NCI-H1694 treated with DMSO at 0.1 percent for 48 hours (cell line): ENCODE measurements at places on chromosomes 6 and 20.

GRCh38 chr6:130494729-130495128 is 128.9 kb downstream of the TMEM200A start:
- DNase-seq: no peak

- no peak for DNase-seq
These were observed 262.2 kb upstream of the CEP162 start for GRCh38 chr6:84489598-84489997.

DNA sequence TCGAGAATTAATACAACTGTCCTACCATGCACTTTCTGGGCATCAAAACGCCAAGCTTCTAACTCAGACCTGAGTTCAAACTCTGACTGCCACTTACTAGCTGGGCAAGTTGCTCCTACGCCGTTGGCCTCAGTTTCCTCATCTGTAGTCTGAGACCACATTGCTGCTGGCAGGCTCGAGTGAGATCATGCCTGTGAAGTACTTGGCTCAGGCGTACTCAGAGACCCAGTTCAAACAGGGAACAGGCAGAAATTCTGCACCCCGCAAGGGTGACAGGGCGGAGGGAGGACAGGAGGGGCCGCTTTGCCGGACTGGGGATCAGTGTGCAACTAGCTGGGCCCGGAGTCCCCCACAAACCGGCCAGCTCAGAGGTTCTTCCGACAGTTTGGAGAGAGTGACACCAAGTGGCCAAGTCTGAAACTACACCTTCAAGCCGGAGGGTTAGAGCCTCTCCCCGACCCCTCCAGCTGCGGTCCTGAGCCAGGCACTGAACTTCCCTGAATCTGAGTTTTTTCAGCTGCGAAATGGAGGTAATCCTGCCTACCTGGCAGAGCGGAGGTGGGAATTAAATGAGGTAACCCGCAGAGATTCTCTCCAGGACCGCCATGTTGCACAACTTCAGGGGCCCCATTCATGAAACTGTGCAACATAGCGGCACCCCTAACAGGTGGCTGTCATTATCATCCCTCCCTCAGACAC is 46.0 kb upstream of the PTPN1 start:
- DNase-seq: peak; percentile 20

GRCh38 chr6:117495869-117496268 is 13.4 kb downstream of the DCBLD1 start:
- DNase-seq: no peak

DNA sequence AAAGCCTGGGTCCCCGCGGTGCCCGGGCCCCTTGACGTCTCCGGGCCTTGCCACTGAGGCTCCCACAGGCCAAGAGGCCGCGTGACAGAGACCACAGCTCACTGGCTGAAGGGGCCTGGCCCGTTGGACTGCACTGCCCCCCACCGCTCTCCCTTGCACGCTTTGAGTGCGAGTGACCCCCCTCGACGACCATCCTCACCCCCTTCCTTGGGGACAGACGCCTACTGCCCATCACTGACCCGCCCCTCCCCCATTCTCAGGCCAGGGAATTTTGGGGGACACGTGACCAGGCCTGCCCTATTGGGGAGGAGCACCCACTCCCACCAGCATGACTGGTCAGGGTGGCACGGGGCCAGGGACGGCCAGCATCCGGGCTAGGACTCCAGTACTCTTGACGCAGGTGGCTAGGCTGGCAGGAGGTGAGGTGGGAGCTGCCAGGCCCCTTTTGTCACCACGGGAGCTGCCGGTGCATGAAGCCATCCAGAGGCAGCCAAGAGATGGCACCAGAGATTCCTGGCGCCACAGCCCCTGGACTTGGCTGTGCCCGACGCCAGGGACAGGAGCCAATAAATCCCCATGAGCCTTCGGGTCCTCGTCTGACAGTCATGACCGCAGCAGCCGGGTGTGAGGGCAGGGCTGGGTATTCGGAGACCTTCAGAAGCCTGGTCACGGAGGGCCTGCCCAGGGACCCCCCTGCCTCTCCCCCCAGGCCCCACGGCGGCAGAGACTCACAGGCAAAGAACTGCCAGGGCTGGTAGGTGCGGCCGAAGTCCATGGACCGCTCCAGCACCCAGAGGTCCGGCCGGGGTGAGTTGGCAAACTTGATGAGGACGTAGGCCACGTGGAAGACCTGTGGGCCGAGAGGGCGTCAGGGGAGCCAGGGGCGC is 14.5 kb downstream of the LAMA5 start:
- peak; percentile 60 for DNase-seq

- peak; percentile 74 for DNase-seq
These were observed at the start of gene PBX2 for GRCh38 chr6:32190054-32190851. PBX2 (minus strand) TSS chr6:32190202; CDS start chr6:32189915, 287 bp downstream.

- no peak for DNase-seq
These were observed 4.0 kb downstream of the TNFRSF6B start for GRCh38 chr20:63700199-63701050.

- DNase-seq: no peak
These were observed 141.1 kb upstream of the SGK1 start for GRCh38 chr6:134458857-134459657.

- DNase-seq: no peak
These were observed 17.9 kb upstream of the ZNF451 start for GRCh38 chr6:57072108-57072507.

- DNase-seq: no peak
These were observed 624.1 kb upstream of the CDH4 start for GRCh38 chr20:60627751-60628565.

- DNase-seq: no peak
These were observed 19.9 kb downstream of the GLYATL3 start for GRCh38 chr6:49519660-49520059.

- peak; percentile 1 for DNase-seq
These were observed 17.9 kb downstream of the RPF2 start for GRCh38 chr6:110999634-111000270.

DNA sequence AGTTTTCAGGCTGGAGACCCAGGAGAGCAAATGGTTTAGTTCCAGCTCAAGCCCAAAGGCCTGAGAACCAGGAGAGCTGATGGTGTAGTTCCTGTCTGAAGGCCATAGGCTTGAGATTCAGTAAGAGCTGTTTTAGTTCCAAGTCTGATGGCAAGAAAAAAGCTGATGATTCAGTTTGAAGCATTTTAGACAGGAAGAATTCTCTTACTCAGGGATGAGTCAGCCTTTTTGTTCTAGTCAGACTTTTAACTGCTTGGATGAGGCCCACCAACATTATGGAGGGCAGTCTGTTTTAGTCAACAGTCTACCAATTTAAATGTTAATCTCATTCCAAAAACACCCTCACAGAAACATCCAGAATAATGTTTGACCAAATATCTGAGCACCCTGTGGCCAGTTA is 2.5 kb downstream of the ZSCAN26 start:
- no peak for DNase-seq

DNA sequence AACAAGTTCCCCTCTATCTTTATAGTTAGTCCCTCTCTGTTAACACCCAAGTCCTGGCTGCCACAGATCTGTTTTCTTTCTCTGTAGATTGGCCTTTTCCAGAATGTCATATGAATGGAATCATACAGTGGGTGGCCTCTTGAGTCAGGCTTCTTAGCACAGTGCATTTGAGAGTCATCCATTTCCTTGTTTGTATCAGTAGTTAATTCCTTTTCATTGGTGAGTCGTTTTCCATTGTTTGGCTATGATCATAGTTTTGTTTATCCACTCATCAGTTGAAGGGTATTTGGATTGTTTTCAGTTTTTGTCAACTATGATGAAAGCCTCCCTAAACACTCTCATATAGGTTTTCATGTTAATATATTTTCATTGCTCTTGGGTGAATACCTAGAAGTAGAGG is 248.3 kb downstream of the ARID1B start:
- DNase-seq: no peak

- DNase-seq: no peak
These were observed 66.2 kb downstream of the SLC22A23 start for GRCh38 chr6:3390698-3391097.

DNA sequence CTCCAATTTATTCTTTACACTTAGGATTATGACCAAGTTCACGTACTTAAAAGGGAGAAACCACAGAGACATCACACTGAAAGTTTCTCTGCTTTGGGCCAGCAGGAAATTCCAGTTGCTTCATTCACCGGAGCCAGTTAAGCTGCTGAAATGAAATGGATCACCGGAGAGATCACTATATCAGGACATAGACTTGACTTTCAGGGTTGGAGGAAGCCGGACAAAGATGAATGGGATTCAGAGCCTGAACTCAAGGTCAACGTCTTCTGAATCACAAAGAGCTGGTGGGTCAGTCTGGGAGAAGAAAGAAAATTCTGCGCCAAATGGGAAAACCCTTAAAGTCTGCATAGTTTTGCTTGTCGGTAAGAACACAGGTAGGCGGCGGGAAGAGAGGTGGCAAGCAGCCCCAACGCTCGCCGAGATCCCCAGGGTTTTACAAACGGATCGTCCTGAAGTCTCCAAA is 81.9 kb upstream of the CCDC28A start:
- no peak for DNase-seq

GRCh38 chr20:62142252-62143080 is 728 bp downstream of the PSMA7 start:
- DNase-seq: no peak

DNA sequence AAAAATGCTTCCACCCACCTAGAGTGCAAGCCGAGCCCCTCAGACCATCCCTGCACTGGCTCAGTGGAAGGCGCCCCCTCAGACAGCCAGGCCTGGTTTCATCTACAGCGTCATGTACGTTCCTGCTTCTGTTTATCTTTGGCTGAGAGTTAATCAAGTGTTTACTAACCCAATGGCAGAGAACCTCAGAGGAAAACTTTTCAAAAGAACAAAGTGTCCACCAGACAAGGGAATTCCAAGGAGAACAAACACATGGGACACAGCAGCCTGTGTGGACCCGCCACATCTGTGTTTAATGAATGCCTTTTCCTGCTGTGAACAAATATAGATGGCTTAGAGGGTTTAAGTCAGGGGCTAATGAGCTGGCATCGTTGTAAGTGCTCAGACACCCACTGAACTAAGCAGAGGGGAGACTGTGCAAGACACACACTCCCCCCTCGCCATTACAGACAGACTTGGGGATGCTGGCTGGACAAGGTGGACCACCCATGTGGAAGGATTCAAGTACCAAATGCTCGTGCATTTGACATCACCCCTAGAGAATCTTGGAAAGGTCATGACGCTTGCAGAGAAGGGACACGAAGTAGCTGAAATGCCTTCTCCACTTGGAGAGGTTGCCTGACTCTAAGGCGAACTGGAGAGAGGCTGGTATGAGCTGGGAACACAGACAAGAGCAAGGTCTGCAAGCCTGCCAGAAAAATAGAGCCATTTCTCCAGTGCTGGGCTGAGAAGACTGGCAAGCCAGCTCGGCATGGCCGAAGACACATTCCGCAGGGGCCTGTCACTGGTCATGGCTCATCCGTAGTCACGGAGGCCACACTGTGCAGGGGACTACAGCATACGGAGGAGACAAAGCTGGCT is 53.5 kb upstream of the NXT1 start:
- DNase-seq: no peak

- no peak for DNase-seq
These were observed 182.5 kb downstream of the OTOR start for GRCh38 chr20:16930656-16931055.

DNA sequence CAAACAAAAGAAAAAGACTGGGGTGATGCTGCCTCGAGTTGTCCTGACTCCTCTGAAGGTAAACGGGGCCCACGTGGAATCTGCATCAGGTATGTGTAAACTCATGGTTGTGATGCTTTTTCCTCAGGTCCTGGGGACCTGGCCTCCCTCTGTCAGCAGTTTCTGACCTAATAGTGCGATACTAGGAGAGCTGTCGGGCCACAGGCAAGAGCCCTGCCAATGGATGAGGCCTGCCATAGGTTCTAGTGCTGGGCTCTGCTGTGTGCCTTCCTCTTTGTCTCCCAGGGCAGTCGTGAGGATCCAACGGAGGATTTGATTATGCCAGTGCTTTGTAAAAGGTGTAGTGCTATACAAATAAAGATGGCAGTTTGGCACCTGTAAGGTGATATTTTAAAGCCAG is 71.2 kb downstream of the ASXL1 start:
- DNase-seq: no peak

DNA sequence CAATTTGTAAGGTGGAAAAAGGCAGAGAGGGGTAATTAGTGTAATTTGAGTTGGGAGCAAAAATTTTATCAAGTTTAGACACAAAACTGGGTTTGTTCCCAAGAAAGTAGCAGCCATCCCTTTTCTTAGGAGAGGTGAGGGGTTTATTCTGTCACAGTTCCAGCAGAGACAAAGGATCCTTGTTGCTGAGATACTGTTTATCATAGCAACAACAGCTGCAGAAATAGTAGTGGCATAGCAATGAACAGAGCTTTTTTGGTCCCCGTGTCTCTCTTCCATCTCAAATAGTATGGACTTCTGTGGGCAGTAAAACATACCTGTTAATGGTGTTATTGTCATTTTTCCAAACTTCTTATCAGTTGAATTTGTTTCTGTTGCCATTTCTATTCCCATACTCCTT is 23.9 kb downstream of the ZKSCAN8 start:
- DNase-seq: no peak

- no peak for DNase-seq
These were observed 26.4 kb downstream of the KIF6 start for GRCh38 chr6:39698789-39699188.

DNA sequence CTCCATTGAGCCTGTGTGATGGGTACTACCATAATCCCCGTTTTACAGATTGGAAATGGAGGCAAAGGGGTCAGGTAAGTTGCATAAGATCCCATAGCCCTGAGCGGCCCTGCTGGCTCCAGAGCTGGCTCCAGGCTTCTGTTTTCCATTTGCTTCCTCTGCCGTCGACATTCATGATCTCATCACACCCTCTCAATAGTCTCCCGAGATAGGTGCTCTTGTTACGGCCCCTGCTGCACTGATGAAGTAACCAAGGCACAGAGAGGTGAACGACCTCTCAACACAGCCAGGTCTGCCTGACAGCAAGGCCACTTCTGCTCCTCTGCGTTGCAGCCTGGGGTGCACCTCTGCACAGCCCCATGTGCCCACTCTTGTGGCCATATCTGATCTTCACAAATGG is 16.9 kb downstream of the CDH22 start:
- DNase-seq: no peak

DNA sequence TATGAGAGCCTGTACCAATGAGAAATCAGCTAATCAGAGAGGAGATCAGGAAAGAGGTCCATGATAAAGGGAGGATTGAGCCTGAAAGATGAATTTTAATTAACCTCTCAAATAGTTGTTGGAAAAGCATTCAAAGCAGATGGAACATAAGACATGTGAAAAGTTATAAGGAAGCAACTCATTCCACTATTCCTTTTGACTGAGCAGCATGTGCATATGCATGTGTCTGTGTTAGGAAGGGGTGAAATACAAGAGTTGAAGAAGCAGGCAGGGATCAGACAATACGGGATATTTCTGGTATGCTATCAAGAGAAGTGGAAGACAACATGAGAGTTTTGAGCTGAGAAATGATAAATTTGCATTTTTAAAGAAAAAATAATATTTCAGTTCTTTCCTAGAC is 624.8 kb upstream of the PTCHD4 start:
- DNase-seq: no peak

DNA sequence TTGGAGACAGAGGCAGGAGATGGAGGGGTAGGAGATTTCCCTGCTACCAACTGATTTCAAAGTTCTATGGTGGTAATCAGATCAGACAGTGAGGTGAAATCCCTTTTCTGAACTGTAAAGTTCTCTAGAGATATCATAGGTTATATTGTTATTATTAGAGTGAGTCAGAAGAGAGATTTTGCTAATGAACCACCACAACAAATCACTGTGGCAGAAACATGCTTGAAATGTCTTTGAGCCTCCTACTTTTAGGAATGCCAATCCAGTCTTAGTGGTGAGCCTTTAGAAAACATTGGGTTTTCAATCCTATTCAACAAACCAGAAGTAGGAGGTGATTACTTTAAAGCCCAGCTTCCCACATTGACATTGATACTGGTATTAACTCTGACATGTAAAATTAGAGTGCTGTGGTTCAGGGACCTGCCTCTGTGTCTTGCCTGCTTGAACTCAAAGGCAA is 136.7 kb upstream of the CNR1 start:
- no peak for DNase-seq

- DNase-seq: no peak
These were observed 59.1 kb upstream of the OGFRL1 start for GRCh38 chr6:71229477-71229876.
